ENCODE measurements at places on chromosomes 12 and 14. TPM values are rescaled to one million over a fixed set of nuclear protein-coding genes. Genes with fewer than 3 reads are reported as not detected.

The IL22 gene
- not detected for total RNA-seq

GRCh38 chr12:72535212-72535990 is 263.2 kb downstream of the TRHDE start:
- DNase-seq, result no peak
- no peak overlapping the region for H3K27ac ChIP-seq
- H3K36me3 ChIP-seq, result no peaks in the 10 kb centered on the region

- H3K27ac ChIP-seq, result no peak overlapping the region
- H3K36me3 ChIP-seq, result peaks cover 16% of the 10 kb centered on the region
- H3K27me3 ChIP-seq, result no peaks in the 10 kb centered on the region
Observed at GRCh38 chr12:112183141-112184021, 58.0 kb downstream of the TRAFD1 start.

DNA sequence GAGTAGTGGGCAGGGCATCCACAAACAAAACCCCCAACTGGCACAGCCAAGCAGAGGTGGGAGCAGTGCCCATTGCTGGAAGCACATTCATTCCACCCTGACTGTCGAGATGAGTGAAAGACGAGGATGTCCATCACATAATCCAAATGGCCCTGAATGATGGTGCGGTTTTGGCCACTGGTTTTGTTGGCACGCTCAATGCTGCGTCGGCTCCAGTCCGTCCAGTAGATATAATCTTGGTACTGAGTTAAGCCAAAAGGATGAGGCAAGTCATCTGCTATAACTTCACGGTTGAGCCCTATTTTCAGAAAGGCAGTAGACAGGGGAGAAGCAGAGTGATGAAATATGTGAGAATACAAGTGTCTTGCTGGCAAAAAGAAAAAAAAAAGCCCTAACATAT is 88.1 kb downstream of the BCL2L14 start:
- H3K27ac ChIP-seq, result no peak overlapping the region
- DNase-seq, result no peak
- no peaks in the 10 kb centered on the region for H3K27me3 ChIP-seq
- no peak overlapping the region for H3K4me3 ChIP-seq
- no peaks in the 10 kb centered on the region for H3K36me3 ChIP-seq

DNA sequence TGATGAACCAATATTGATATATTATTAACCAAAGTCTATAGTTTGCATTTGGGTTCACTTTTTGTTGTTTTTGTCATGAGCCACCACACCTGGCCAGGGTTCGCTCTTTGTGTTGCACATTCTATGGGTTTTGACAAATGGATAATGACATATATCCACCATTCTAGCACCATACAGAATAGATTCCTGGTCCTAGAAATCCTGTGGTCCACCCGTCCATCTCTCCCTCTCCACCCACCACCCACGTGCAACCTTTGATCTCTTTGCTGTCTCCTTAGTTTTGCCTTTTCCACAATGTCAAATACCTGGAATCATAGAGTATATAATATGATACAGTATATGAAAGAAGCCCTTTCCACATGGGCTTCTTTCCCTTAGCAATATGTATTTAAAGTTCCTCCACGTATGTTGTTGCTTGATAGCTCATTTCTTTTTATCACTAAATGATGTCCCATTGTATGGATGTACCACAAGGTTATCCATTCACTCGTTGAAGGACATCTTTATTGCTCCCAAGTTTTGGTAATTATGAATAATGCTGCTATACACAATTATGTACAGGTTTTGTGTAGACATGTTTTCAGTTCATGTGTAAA is 7.4 kb downstream of the RPL6 start:
- H3K4me1 ChIP-seq, result peaks cover 18% of the 10 kb centered on the region
- H3K4me3 ChIP-seq, result no peak overlapping the region
- no peak for DNase-seq
- no peaks in the 10 kb centered on the region for H3K27me3 ChIP-seq
- H3K36me3 ChIP-seq, result peaks cover 30% of the 10 kb centered on the region

GRCh38 chr12:132466241-132467201 is 23.4 kb upstream of the FBRSL1 start:
- H3K36me3 ChIP-seq, result no peaks in the 10 kb centered on the region
- peaks cover 29% of the 10 kb centered on the region for H3K4me1 ChIP-seq
- H3K27me3 ChIP-seq, result peaks cover 1% of the 10 kb centered on the region
- no peak overlapping the region for H3K4me3 ChIP-seq
- H3K27ac ChIP-seq, result no peak overlapping the region
